ENCODE measurements at places on chromosomes 3 and 15.

- no peak for DNase-seq
These were observed 41.0 kb upstream of the FRMD4B start for GRCh38 chr3:69426967-69427304.

- DNase-seq, result no peak
These were observed 178.8 kb upstream of the SNTN start for GRCh38 chr3:63473641-63474166.

DNA sequence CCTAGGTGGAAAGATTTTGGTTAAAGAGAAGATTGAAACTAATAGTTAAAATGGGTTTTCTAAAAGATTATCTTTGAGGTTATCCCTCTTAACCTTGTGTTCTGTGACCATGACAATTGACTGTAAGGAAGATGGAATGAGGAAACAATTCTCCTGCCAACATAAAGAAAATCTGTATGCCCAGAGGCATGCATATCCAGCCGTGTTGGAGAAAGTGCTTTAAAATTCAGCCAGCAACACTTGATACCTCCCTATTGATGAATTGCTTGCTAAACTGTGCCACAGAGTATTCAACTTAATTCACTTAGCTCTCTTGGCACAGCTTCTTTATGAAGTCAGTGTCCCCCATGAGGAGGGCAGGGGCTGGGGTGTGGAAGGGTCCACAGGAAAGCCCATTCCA lies 203.5 kb downstream of the UBE2E2 start:
- DNase-seq, result no peak

DNA sequence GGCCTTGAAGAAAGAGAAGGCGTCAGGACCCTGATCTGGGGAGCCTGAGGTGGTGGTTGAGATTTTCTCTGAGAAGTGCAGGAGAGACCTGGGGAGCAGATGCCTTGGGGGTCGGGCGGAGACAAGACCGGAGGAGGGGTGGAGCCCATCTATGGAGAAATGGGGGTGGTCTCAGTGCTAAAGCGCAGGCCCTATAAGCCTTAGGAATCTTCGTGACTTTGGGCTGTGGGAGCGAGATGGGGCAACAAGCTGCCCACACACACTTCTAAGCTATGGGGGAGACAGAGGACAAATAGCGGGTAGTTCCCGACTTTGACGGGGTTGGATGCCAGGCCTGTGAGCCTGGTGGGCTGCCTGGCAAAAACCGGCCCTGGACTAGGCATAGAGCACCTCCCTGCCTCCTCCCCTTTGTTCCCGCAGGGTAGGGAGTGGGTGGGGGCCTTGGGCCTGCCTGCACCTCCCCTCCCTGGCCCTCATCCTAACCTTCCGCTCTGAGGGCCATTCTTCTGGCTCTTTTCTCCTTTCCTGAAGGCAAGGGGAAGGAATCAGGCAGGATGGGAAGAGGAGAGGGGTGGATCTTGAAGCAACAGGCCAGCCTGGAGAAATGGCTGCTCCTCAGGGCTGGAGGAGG lies 880 bp downstream of the NISCH start:
- no peak for DNase-seq

- DNase-seq, result no peak
These were observed 29.4 kb downstream of the LYSMD4 start for GRCh38 chr15:99703603-99704443.

GRCh38 chr3:124701687-124702086 lies 28.6 kb upstream of the UMPS start:
- DNase-seq, result no peak

DNA sequence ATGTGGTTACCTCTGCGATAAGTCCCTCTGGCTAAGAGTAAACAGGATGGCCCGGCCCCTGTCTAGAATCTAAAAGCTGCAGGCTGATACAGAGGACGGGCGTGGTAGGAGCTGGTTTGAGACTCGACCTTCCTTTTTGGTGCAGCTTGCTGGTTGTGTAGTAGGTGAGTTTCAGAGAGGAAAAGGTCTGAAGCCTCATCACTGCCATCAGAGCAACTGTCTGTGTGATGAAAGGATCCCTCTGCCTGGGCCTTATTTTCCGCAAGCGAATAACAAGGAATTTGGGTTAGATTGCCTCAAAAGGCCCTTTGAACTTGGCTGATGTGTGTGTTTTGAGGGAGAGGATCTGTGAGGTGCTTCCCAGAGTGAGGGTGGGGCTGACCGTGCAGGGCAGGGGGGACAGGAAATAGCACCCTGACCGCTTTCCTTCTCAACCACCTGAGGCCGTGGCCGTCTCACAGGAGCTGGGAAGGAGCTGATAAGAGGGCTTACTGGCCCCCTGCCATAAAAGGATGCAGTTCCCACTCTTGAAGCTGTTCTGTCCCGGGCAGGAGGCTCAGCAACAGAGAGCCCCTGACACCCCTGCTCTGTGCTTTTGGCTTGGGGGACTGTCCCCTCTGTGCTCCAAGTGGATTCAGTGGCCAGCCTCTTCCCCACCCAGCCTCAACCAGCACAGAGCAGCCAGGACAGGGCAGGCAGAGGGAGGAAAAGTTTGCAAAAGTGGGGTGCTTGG lies 45.6 kb upstream of the TFRC start:
- no peak for DNase-seq

- DNase-seq, result no peak
These were observed 27.8 kb downstream of the LIPC start for GRCh38 chr15:58459560-58459959.
